ENCODE measurements at places on chromosomes 4 and X. TPM values are rescaled to one million over a fixed set of nuclear protein-coding genes. Genes with fewer than 3 reads are reported as not detected.

- H3K27me3 ChIP-seq = no peaks in the 10 kb centered on the region
- H3K27ac ChIP-seq = no peak overlapping the region
- no peak for DNase-seq
- no peak overlapping the region for H3K4me3 ChIP-seq
Observed at GRCh38 chr4:91317434-91317833, 986.3 kb upstream of the GRID2 start.

SRPX gene
- total RNA-seq = 14.5 TPM

- H3K36me3 ChIP-seq = no peaks in the 10 kb centered on the region
- no peak overlapping the region for H3K4me3 ChIP-seq
- H3K4me1 ChIP-seq = no peaks in the 10 kb centered on the region
- no peak overlapping the region for H3K27ac ChIP-seq
- no peak for DNase-seq
Observed at GRCh38 chr4:8731364-8731763, 138.8 kb downstream of the CPZ start.

MAPK10 gene
- total RNA-seq = 20.8 TPM

RHOXF2B gene
- not detected for total RNA-seq

- H3K27ac ChIP-seq = no peak overlapping the region
- no peak for DNase-seq
- H3K4me1 ChIP-seq = peaks cover 40% of the 10 kb centered on the region
- H3K27me3 ChIP-seq = no peaks in the 10 kb centered on the region
- H3K4me3 ChIP-seq = no peak overlapping the region
Observed at GRCh38 chr4:95091272-95091671, 333.5 kb downstream of the BMPR1B start.
